ENCODE measurements at places on chromosomes 6 and 20. TPM values are rescaled to one million over a fixed set of nuclear protein-coding genes. Genes with fewer than 3 reads are reported as not detected.

ADGB gene
- total RNA-seq = not detected

HLA-DQA1 gene
- not detected for total RNA-seq

HTR1B gene
- total RNA-seq = 64.4 TPM

PTK6 gene
- total RNA-seq = 0.13 TPM

ABHD16B gene
- total RNA-seq = not detected

C6orf141 gene
- total RNA-seq = 6.0 TPM

MRAP2 gene
- 13.3 TPM for total RNA-seq

SLC17A3 gene
- total RNA-seq = not detected

ABHD16A gene
- 37.3 TPM for total RNA-seq

RTEL1 gene
- total RNA-seq = 21.4 TPM

EYS gene
- total RNA-seq = not detected

GPR6 gene
- not detected for total RNA-seq

APCDD1L gene
- 0.26 TPM for total RNA-seq

RPS10 gene
- 1,161 TPM for total RNA-seq

WFDC5 gene
- not detected for total RNA-seq

DEFB123 gene
- total RNA-seq = not detected

C6orf15 gene
- not detected for total RNA-seq

ANKRD6 gene
- 4.7 TPM for total RNA-seq

WDR27 gene
- total RNA-seq = 23.4 TPM

CFAP206 gene
- 0.20 TPM for total RNA-seq

TAAR6 gene
- total RNA-seq = not detected

ULBP3 gene
- total RNA-seq = 10.5 TPM

ANGPT4 gene
- not detected for total RNA-seq

SLC22A3 gene
- total RNA-seq = 0.13 TPM

DUSP15 gene
- not detected for total RNA-seq

GHRH gene
- total RNA-seq = not detected

SHLD1 gene
- 2.6 TPM for total RNA-seq

Measured in pulmonary artery endothelial cell (primary cell).